ENCODE measurements at places on chromosomes 5 and 9.

DNA sequence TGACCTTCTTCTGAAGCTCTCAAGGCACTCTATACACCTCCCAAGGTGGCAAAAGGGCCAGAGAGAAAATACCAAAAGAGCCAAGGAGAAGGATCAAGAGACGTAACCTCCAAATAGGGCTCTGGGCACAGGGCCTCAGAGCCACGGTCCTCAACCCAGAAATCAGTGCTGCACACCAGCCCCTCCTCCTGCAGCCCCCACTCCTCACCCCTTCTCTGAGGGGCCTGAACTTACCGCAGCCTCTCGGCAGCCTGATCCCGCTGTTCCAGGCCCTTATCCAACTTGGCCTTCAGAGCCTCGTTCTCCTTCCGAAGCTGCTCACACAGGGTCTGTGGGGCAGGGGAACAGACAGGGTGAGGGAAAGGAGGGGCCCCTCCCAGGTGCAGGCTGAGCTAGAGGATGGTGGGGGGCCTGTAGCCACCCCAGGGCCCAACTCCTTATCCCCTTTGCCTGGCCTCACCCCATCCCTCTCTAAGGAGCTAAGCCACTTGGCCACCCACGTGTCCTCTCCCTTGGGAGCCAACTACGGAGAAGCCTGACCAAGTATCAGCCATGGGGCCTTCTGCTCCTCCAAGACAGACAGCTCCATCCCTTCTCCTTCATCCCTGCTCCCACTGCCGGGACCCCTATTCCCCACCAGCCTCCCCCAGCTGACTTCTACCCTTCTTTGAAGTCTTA, 28.8 kb downstream of the TNIP1 start:
- DNase-seq, result no peak

DNA sequence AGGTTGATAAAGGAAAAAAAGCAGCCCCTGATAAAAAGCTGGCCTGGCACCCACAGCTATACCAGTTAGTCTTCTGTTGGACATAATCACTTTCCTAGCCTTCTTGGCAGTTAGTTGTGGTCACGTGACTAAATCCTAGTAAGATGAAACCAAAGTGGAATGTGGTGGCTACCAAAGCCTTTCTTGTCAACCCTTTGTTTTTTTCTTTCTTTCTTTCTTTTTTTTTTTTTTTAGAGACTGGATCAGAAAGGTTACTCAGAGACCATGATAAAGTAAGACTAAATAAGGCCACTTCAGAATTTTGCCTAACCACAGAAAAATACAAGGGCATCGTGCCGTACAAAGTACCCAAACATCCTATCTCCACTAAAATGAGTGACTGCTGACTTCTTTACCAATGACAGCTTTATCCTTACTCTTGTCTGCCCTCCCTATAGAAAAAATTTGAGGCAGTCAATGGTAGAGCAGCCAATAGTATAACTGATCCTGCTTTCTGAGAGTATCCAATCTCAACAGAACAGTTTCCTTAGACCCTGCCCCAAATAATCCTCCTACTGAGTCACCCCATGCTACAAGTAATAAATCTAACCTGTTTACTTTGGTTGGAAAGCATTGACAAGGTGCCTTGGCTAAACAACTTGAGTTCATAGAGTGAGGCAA, 14.2 kb upstream of the KIF27 start:
- DNase-seq, result peak; percentile 54

DNA sequence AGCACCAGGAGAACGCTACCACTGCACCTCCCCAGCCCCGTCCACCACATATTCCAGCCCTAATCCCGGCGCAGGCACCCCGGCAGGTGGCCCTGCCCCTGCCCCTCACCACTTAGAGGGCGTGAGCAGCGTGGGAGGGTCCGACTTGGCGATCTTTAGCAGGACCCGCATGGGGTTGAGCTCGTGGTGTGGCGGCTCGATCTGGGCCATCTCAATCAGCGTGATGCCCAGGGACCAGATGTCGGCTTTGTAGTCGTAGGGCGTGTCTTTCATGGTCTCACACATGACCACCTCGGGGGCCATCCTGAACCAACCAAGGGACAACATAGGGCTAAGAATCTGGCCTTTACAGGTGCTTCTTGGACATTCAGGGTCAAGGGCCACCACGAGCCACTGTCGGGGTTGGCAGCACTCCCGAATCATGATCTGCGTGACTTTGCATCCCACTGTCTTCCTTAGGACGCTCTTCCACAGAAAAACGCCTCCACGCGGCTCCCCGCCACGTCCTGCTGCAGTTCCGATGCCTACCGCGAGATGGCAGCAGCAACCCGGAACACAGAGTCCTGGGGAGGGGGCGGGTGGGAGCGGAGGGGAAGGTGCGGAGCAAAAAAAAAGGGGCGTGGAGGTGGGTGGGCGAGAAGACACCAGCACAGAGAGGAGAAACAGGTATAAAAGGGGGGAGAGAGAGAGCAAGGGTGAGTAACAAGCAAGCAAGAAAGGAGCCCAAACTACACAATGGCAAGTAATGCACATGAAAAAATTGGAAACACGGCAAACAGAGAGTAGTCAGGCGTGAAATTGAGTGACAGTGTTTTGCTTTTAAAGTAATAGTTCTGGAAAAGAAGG, 81.3 kb downstream of the STK10 start:
- peak; percentile 25 for DNase-seq

- DNase-seq, result no peak
Measured at GRCh38 chr9:27358007-27358406, 61.1 kb upstream of the EQTN start.

DNA sequence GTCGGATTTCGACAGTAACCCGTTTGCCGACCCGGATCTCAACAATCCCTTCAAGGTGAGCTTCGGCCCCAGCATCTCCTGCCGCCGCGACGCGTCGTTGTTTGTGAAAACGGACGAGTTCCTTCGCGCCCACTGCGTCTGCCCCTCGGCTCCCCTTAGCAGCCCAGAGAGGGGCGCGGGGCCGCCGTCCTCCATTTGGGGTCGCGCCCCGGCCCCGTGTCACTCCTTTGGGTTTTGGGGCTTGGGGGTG, 182 bp downstream of the SCAMP1 start:
- DNase-seq, result no peak

DNA sequence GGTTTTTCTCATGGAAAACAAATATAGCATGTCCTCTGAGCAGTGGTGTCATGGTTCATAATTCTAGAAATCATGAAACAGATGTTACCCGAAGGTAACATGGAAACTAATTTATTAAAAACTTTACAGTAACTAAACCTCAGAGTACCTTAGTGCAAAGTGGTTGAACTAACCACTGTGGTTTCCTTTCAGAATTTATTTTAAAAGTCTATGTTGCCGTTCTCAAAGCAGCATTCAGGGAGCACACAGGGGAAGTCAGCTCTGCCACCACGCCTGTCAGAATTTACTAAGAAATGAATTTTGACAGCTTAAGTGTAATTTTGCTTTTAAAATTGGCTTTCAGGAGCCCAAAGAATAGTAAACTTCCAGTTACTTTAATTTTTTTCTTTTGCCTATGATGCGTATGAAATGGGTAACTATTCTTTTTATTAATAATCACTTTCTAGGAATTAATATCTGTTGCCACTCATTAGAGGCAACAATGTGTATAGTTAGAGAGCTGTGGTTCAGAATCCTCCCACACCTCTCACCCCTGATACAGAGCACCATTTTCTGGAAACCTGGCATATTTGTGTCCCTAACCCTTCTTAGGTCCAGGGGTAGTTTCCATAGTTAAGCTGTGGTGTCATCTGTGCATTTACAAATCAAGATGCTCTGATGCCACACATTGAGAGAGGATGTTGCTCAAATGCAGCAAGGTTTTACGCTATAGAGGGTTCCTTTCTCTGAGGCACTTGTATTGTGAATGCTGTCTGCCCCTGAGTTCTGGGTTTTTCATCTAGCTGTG, 202.6 kb downstream of the ZSWIM6 start:
- no peak for DNase-seq

GRCh38 chr5:5077236-5077635, 62.9 kb upstream of the ADAMTS16 start:
- no peak for DNase-seq

- DNase-seq, result no peak
Measured at GRCh38 chr5:165928971-165929370, 2362.5 kb upstream of the WWC1 start.

DNA sequence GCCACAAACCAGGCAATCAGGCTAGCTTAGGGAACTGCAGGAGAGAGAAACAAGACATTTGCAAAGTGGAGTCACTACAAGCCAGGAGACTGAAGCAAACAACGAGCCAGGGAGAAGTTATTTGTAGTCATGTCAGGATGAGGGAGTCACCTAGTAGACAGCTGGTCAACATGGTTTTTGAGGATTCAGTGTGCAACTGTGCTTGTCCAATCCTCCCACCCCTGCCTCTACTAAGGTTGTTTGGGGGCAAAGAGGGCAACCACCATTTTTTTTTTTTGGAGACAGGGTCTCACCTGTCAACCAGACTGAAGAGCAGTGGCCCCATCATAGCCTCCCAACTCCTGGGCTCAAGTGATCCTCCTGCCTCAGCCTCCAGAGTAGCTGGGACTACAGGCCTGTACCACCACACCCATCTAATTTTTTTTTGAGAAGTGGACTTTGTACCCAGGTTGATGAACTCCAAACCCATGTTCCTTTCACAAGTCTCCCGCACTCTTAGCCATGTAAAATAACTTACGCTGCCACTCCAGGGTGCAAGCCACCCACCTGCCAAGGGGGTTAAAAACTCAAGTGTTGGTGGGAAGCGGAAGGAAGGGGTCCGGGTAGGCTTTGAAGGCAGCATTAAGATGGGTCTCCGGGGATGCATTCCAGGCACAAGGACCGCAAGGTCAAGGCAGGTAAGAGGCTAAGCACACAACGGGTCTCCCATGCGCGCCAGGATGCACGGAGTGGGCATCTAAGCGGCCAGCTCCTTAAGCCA, 995 bp downstream of the RPL35 start:
- DNase-seq, result no peak

DNA sequence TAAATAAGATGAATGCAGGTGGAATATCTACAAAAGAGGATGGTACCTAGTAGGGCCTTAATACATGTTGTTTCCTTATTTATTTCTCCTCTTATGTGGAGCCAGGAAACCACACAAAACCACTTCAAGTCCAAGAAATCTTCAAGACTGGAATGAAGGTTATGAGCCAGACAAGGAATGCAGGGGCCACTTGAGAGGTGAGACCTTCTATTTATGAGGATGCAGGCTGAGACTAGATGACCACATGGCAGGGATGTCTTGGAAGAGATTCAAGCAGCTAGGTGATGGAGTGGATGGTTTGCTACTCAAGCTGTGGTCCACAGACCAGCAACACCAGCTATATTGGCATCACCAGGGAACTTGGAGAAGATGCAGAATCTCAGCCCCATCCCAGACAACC, 92.2 kb downstream of the TNC start:
- no peak for DNase-seq

DNA sequence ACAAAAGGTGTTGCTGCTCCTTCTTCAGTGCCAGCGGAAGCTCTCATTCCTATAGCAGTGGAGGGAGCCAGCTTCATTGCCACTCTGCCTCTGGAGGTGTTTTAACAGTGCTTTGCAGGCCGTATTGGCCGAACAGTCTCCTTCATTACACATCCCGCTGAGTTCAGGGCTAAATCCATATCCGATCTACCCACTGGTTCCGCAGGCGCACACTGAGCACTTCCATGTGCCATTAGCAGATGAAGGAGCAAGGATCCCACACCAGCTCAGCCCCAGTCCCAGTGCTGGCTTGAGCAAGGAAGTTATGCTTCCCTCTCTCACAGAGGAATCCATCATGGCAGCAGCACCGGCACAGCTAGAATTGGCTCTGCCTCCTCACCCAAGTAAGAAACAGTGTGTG, 121.2 kb upstream of the IRX2 start:
- no peak for DNase-seq

DNA sequence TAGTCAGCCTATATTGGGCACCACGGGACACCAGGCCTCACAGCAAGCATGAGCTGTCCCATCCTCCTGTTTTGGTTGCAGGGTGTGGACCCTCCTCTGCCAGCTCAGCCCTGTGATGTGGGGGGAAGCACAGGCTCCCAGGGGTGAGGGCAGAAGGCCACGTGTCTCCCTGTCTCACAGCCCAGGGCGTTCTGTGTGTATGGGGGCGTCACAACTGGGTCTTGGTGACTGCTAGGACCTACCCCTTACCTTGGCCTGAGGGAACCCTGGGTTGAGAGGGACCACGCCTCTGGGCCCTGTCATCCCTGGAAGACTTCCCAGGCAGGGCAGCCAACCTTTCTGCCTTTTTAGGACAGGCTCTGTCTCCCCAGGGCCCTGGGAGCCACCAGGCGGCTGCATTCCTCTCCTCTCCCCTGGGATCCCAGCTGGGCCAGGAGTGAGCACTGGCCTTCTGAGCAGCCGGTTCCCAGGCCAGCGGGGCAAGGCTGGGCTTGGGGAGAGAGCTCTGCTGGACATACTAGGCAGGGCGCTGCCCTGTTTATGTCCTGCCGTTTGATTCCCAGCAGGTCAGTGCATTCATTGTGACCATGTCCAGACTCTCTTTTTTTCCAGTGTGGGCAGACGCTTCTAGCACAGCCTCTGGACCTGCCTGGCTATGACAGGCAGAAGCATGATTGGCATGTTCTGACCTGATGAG, 97.4 kb downstream of the DAB2IP start:
- DNase-seq, result peak; percentile 43

- DNase-seq, result no peak
Measured at GRCh38 chr9:3170819-3171218, 326.9 kb upstream of the PUM3 start.

GRCh38 chr9:129283705-129284606, 105.9 kb upstream of the IER5L start:
- DNase-seq, result no peak
